ENCODE measurements at places on chromosomes 1 and 21. TPM values are rescaled to one million over a fixed set of nuclear protein-coding genes. Genes with fewer than 3 reads are reported as not detected.

S100A3 gene
- total RNA-seq, result not detected

PDZK1 gene
- 1.7 TPM for total RNA-seq

C1orf116 gene
- not detected for total RNA-seq

DNA sequence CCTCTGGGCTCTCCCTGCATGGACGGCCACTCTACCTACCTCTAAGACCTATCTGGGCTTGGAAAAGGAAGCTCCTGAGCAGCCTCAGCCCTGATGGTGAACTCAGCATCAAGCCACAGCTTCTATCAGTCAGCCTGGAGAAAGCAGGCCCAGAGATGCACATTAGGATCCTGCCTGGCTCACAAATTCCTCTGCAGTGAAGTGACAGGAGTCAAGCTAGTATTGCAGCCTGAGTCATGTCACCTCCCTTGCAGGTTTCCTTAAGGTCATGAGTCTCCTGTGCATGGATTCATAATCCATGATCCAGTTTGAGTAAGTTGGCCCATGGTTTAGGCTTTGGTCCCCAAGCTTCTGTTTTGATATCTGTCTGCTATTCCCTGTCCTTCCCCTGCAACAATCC lies 37.9 kb upstream of the DUSP10 start:
- DNase-seq, result no peak

GRCh38 chr21:31110430-31110829 lies 72.2 kb upstream of the KRTAP19-8 start:
- DNase-seq, result no peak

- no peak for DNase-seq
Observed at GRCh38 chr1:90339811-90340210, 344.9 kb downstream of the ZNF326 start.

DNA sequence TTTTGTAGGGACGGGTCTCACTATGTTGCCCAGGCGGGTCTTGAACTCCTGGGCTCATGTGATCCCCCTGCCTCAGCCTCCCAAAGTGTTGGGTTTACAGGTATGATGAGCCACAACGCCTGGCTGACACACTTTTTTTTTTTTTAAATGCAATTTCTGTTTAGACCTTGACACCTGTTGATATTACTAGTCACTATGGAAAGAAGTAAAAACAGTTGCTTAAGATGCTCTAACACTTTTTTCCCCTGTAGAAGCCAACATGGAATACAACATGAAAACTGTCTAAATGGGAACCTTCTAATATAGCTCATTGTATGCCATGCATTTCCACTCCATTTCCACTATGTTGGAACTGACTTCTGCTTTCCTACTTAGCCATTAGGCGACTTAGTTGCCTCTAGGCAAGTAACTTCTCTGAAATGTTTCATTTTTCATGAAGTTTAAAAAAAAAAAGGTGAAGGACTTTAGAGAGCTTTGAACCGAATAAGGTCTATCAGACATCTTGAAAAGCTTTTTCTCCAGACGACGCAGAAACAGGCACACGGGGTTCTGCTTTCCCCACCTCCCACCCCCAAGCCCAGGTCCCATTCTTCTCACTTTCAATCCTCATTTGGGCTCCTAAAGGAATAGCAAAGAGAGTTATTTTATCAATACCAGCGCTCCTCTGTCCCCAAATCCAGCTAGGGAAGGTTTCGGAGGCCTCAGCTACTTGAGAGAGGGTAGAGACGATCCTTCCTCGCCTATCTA lies 648 bp upstream of the DR1 start:
- DNase-seq, result no peak

DNA sequence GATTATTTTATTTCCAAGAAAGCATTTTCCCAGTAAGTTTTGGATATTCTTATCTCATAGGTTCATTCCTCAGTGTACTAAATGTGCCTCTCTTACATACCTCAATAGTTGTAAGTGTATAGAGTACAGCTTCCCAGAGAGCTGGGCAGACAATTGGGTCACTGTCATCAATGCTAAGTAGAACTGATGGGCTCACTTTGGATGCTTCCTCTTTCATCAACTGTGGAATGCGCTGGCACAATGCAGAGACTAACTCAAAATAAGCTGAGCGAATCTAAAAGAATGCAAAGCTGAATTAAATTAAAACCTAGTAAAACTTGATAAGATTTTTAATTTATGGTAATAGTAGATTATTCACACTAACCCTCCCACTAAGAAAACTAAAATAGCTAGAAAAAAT lies 21.5 kb downstream of the LTN1 start:
- no peak for DNase-seq

GRCh38 chr1:41657679-41658295 lies 173.3 kb upstream of the EDN2 start:
- peak; percentile 49 for DNase-seq

Data from glutamatergic neuron (in vitro differentiated cells).